ENCODE measurements at places on chromosomes 4 and X.
A peak's percentile ranks its signal among the peaks of the same experiment; 100 is the strongest.

- peak; percentile 74 for DNase-seq
Observed at GRCh38 chr4:176587920-176588319, 204.8 kb downstream of the VEGFC start.

GRCh38 chr4:86893136-86893535, 914 bp upstream of the C4orf36 start:
- DNase-seq = no peak

DNA sequence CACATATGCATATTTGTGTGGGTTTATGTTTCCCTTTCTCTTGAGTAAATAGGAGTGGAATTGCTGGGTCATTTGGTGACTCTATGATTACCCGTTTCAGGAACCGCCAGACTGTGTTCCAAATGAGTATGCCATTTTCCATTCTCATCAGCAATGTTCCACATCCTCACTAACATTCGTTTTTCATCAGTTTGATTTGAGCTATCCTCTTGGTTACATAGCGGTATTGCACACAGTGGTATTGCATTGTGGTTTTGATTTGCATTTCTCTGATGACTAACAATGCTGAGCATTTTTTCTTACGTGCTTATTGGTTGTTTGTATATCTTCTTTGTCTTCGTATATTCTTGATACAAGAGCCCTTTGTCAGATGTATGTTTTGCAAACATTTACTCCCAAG, 218.0 kb upstream of the AMOT start:
- peak; percentile 72 for DNase-seq

DNA sequence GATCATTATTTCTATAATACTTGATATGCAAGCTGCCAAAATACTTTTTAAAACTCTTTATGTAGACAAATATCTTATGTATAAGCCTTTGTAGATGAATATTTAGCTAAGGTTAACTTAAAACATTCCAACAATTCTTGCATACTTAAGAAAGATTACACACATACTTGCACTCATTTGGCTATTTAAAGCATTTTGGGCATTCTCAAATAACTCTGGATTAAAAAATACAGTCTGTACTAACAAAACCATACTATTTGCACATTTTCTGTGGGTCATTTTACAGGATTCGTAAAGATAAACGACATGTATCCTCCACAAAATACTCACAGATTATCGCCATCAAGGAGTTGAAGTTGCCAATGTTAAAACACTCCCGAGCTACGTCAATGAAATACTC, 26.5 kb downstream of the RASGEF1B start:
- peak; percentile 15 for DNase-seq

GRCh38 chr4:144634978-144635747, 10.8 kb upstream of the HHIP start:
- no peak for DNase-seq

GRCh38 chr4:95728145-95728544, 111.7 kb upstream of the PDHA2 start:
- DNase-seq = peak; percentile 78

DNA sequence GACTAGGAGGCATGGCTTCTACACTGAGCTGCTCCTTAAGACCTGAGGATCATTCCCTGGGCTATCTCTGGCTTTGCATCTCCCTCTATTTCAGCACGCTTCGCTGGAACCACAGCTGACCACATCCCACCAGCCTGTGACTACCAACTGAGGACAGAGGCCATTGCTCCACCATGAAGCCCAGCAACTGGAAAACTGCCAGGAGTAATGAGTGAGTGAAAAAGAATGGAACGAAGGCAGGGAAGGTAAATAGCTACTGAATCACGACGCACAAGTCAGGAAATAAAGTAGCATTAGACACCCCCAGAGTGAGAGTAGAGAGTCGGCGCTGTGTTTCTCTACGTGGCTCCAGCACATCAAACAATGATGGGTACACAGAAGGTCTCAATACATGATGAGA, 314.7 kb downstream of the LDB2 start:
- DNase-seq = peak; percentile 90

GRCh38 chrX:30880058-30880457, 9.0 kb downstream of the TAB3 start:
- DNase-seq = no peak

GRCh38 chr4:98519268-98519977, 139.0 kb downstream of the TSPAN5 start:
- DNase-seq = peak; percentile 63

DNA sequence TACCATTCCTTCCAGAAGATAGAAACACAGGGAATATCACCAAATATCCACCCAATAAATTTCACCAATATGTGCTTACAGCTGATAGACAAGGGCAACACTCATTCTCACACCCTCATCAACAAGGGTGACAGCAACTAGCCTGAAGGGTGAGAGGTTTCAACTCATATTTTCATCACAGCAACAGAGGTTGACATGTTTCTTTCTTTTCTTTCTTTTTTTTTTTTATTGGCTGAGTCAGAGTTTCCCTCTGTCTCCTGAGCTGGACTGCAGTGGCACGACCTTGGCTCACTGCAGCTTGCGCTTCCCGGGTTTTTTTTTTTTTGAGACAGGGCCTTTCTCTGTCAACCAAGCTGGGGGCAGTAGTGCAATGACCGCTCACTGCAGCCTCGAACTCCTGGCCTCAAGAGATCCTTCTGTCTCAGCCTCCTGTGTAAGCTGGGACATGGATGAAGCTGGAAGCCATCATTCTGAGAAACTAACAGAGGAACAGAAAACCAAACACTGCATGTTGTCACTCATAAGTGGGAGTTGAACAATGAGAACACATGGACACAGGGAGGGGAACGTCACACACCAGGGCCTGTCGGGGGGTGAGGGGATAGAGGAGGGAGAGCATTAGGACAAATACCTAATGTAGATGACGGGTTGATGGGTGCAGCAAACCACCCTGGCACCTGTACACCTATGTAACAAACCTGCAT, 27.5 kb upstream of the ASMTL start:
- no peak for DNase-seq

GRCh38 chr4:55348466-55348865, 2.4 kb downstream of the SRD5A3 start:
- peak; percentile 31 for DNase-seq

DNA sequence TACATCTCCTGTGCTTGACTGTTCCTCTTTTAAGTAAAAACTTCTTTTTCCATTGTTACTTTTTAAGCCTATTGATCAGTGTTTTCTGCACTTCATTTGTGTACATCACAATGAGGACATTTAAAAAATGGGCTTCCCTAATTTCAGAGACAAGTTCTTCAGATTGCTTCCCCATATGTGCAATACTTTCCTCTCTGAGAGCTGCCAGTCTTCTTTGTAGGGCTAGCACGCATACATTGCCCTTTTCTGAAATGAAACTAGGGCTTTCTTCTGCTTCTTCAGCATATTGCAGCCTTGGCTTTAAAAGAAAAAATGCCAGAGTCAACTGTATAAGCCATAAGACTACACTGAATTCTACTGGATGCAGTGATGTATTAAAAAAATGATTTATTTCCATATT, 37.8 kb downstream of the FAT4 start:
- DNase-seq = no peak

- DNase-seq = no peak
Observed at GRCh38 chr4:2458546-2459491, 10.1 kb upstream of the RNF4 start.

DNA sequence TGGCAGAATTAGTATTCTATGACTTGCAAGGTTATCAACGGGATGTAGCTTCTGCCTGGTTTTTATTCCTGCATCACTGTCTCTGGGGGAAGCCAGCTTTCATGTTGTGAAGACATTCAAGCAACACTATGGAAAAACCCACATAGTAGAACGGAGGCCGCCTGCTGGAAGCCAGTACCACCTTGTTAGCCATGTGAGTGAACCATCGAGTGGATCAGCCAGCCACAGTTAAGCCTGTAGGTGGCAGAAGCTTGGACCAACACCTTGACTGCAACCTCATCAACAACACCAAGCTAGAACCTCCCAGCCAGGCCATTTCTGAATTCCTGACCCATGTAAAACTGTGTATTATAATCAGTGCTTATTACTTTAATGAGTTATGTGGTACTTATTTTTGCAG, 538.2 kb downstream of the KCNIP4 start:
- DNase-seq = no peak

- no peak for DNase-seq
Observed at GRCh38 chrX:20229155-20229554, 37.6 kb downstream of the RPS6KA3 start.

- peak; percentile 49 for DNase-seq
Observed at GRCh38 chrX:119887721-119888425, 7.8 kb upstream of the AKAP14 start.

- no peak for DNase-seq
Observed at GRCh38 chr4:19416146-19416545, 835.6 kb upstream of the SLIT2 start.

- no peak for DNase-seq
Observed at GRCh38 chr4:89356086-89356485, 48.5 kb upstream of the GPRIN3 start.

DNA sequence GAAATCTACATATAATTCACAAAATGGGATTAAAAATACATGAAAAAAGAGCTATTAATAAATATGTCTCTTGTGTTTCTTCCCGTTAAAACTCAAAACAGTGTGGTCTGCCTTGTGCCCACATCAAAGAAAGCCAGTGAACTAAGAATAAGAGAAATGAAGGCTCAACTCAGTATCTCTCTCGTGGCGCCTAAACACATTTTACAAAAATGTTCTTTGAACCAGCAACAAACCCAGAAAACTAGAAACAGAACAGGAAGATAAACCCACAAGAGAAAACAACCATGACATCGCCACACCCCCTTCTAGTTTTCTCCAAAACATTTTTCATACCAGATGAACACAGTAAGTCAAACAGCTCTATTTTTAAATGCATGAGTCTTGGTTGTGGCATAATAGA, 130.1 kb downstream of the DCHS2 start:
- DNase-seq = no peak

DNA sequence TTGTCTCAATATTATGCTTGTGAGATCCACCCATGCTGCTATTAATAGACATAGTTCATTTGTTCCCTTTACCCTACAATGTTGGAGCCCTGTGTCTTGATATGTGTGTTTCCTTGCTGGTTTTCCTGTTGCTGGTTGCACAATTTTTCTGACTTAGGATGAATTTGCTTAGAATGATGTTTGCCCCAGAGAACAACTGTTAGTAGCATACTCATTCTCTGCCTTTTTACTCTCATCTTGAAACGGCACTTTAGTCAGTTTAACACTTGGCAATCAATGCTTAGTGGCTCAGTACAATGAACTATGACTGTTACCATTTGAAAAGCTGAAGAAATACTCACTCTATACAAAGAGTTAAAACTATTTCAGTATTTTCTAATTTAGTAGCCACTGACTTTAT, 158.8 kb upstream of the NDST4 start:
- DNase-seq = no peak

DNA sequence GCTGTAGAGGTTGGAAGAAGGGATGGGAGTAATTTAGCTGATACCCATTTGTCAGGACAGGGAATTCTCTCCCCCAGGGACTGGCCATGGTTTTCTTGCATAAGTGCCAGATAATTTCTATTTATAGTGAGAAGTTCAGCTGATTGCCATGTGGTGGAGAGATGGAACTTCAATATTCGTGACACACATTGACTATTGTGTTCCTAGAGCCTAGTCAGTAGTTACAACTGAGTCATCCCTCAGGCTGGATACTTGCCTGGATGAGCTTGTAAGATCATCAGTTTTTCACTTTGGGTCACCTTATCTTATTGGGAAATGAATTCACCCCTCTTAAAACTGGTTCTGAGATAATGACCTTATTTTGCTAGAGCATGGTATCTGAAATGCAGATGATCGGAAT, 32.2 kb downstream of the CFAP299 start:
- DNase-seq = peak; percentile 39

GRCh38 chrX:40007131-40007755, 90.5 kb downstream of the BCOR start:
- DNase-seq = no peak

- peak; percentile 48 for DNase-seq
Observed at GRCh38 chrX:140432346-140433175, 72.3 kb downstream of the SOX3 start.

DNA sequence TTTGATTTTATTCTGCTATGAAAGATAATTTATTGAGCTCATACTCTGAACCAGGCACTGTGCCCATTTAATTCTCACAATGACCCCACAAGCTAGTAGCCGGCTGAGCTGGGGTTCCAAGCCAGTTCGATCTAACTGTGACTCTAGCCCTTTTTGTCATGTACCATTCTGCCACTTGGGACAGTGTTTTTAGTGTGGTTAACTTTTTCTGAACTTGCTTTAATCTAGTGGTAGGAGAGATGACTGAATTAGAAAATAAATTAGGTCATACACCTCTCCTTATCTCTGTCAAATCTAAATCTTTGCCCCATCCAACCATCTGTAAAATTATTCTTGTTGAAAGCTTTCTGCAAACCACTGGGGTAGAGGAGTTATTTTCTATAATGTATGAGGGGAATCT, 136.0 kb downstream of the CBR4 start:
- no peak for DNase-seq

- peak; percentile 69 for DNase-seq
Observed at GRCh38 chr4:96162636-96163035, 322.7 kb downstream of the PDHA2 start.

DNA sequence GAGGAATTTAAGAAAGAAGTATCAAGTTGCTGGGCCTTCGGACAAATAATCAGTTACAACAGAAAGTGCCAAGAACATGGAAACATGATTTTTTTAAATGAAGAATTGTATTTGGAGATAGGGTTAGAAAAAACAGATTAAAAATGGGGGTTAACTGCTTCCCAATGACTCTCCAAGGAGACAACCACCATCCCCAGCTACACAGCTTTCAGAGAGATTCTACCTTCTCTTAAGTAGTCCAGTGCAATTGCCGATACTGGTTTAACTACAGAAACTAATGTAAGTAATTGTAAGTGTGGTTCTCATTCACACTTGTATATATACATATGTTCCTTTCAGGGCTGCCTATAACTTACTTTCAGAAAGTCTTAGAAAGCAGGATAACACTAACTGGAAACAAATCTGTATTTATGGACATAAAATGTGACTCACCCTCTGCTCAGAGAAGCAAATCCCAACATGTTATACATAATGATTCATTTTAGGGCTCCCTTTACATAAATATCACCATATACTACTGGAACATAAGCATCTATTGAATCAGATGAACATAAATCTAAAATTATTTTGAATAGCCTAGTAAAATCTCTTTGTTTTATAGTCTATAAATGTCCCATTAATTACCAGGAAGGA, 248.9 kb upstream of the UGT8 start:
- DNase-seq = peak; percentile 56
